CD4-positive, alpha-beta T cell treated with Interleukin-1 beta for 1 hour (primary cell): ENCODE measurements at places on chromosomes 3 and 15.
A peak's percentile ranks its signal among the peaks of the same experiment; 100 is the strongest.

- no peak for DNase-seq
Observed at GRCh38 chr15:25508369-25509002, 69.7 kb upstream of the UBE3A start.

DNA sequence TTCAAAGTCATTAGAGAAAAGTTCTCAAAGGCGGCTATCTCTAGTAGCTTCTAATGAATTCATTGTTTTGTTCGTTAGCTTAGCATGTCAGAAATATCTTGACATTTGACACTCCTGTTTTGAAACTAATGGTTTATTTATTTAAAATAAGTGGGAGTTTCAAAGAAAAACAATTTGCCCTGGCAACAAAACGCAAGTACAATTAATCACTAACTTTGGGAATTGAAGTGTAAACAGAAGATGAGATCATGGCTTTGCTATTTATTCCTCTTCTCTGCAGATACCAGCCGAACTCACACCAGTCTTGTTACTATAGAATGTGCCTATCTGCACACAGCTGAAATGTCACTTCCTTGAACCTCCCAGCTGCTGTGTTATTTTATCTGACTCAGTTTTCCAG is 27.5 kb downstream of the MASP1 start:
- DNase-seq = no peak

DNA sequence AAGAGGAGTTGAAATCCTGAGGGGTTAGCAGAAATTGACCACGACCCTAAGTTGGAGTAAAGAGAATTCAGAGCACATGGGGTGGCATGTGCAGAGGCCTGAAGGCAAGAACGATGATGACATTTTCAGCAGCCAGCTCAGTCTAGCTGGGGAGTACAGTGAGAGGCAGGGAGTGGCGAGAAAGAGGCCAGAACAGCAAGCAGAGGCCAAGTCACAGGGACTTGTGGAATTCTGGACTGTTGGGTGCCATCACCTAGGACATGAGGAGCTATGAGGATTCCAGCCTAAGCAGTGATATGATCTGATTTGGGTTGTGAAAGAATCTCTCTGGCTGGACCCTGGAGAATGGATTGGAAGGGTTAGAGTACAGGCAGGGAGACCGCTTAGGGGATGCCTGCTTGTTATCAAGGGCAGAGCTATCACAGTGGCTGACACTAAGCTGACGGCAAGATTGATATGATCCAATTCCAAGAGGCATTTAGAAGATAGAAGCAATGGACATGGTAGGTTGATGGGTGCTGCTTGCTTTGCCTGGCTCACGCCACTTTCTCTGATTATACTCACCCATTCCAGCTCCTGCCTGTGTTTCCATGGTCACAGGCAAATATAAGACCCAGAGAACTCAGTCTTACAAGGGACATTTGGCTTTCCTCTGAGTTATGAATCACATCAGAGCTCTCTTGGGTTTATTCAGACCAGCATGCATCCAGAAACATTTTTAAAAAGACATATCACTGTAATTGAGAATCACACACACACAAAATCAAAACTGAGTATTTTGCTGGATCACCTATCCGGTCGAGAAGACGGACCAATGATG is 66.4 kb downstream of the LRTM1 start:
- DNase-seq = no peak

GRCh38 chr3:157981819-157982218 is 124.4 kb downstream of the SHOX2 start:
- no peak for DNase-seq

DNA sequence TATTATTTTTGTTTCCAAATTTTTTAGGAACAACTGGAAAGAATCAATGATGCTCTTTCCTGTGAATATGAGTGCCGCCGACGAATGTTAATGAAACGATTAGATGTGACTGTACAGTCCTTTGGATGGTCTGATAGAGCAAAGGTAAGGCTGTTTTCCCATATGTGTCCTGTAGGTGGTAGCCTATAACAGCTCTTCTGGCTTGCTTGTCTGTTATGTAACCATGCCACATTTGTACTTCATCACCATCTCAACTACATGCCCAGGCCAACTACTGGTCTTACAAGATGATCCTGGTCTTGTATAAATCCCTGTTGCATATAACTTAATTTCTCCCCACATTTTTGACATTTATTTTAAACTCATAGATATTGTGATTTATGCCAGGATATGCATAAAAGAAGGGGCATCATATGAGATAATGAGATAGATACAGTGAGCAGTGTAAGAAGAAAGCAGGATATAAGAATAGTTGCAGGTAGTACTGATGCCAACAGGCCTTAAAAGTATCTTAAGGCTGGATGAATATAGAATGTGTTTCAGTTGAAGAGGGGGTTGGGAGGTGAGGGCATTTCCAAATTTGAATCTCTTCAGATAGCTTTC is 20.3 kb downstream of the FAM98B start:
- peak; percentile 78 for DNase-seq

DNA sequence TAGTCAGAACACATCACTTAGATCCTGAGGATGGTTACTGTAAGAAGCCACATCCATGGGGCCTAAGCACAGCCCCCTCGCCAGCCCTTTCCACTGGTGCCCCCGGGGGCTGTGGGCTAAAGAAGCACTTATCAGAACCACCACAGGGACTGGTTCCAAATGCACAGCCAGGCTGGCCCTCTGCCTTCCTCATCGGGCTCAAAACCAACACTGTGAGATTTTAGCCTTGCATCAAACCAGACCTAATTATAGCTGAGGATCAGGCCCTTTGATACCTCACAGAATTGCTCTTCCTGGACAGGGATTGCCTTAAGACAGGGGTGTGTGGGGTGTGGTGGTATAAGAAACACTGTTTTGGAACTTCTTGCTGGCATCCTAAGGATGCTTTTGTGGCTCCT is 23.7 kb downstream of the SRPRB start:
- no peak for DNase-seq

DNA sequence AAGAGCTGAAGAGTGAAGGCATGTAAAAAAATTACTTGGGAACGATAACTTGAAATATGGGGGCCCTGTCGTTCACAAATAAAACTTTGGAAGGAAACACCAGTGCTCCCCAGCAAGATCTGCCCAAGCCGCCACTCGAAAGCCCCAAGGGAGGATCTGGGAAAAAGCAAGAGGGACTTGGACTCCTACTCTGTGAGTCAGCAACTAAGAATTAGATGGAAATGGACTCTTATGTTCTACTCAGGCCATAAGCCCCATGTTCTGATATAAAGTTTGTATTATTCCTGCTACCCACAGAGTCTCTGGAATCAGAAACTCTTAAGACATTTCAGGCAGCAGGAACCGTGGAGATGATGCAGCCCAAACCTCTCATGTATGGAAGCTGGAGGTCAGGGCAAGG is 75.7 kb downstream of the ITGB5 start:
- DNase-seq = no peak

DNA sequence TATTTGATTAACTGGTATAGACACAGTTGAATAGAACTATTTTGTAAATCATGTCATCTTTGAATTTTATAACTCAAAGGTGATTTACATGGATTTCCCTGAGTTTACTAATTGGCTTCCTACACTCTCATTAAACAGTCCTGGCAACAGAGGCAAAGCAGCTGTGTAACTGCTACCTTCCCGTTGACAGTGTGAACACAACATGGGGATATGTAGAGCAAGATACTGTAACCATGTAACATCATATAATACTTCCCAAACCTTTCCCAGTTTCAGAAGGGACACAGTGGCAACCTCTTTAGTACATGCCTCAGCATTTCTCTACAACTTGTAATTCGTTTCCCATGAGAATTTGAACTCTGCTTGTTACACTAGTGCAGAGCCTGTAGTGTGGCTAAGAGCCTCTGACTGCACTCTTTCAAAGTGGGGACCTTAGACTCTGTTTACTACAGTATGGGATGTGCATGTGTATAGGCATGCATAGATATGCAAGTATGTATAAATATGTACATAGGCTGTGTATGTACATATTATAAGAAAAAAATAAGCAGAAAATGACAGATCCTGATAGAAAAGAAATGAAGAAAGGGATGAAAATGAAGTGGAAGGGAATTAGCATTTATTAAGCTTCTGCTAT is 299.3 kb downstream of the SLC9A9 start:
- DNase-seq = no peak

DNA sequence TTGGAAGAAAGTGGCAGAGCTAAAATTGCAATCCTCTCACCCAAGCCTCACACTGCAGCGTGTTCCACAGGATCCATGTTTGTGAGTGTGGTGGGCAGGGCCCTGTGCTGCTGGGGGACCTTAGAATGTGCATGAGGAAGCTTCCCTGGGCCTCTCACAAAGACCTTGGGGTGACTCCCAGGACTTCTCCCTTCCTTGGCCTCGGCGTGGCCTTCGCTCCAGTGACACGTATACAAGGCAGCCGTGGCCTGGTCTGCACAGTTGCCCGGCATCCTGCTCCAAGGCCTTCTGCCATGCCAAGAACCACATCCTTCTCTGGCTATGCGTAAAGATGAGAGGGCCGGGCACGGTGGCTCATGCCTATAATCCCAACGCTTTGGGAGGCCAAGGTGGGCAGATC is 196.4 kb downstream of the UACA start:
- no peak for DNase-seq

GRCh38 chr3:12287727-12288181 is 1.1 kb upstream of the PPARG start:
- DNase-seq = peak; percentile 41
